GM23338 (cell line): ENCODE measurements at places on chromosomes 11 and 22.
A peak's percentile ranks its signal among the peaks of the same experiment; 100 is the strongest.

- DNase-seq, result peak; percentile 82
Observed at GRCh38 chr11:70176940-70177689, 26.0 kb upstream of the FADD start.

- no peak for DNase-seq
Observed at GRCh38 chr11:12195768-12196167, 85.4 kb downstream of the MICAL2 start.

DNA sequence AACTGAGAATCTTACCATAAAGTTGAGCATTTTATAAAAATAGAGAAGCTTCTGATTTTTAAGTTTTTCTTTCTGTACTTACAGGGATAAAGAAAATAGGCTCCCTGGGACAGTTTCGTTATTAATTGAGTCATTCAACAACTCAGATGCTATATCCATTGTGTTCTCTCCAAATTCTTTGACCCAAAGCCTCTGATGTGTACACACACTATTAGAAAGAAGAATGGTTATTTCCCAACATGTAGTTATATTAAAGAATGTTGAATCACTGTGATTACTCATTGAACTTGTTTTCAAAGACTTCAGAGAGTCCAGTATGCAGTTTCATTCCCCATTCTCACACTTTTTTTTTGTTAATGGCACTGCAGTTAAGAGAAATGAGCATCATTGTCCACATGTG lies 734.3 kb upstream of the ARHGAP42 start:
- no peak for DNase-seq

GRCh38 chr22:41576877-41577276 lies 12.8 kb downstream of the PMM1 start:
- peak; percentile 95 for DNase-seq

GRCh38 chr22:31451709-31452571 lies 37.7 kb downstream of the EIF4ENIF1 start:
- DNase-seq, result peak; percentile 67

GRCh38 chr11:93689240-93689639 lies 27.8 kb downstream of the CEP295 start:
- no peak for DNase-seq

DNA sequence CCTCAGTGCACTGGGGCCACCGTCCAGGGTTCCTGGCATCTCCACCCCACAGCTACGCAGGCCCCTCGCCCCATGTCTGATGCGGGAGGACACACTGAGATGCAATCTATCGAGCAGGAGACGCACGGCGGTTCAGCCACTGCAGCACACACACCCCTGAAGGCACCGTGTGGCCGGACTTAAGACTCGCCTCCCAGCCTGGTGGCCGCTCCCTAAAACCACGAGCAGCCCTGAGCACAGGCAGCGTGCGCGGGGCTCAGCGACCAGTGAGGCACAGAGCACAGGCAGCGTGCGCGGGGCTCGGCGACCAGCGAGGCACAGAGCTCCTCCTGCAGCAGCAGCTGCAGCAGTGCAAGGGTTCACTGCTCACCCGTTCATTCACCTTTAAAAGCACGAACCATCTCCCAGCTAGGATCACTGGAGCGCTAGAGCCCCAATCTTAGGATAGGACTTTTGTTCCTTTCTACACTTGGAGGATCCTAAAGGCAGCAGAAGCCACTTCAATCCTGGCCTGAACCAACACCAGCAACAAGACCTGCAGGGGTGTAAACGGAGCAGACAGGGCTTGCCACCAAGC lies 31.4 kb downstream of the TOLLIP start:
- DNase-seq, result no peak

GRCh38 chr22:42443240-42444076 lies 11.3 kb upstream of the NFAM1 start:
- no peak for DNase-seq

- DNase-seq, result no peak
Observed at GRCh38 chr11:3894128-3894731, 38.8 kb downstream of the STIM1 start.

GRCh38 chr22:37290737-37291136 lies 8.4 kb downstream of the CYTH4 start:
- DNase-seq, result no peak

DNA sequence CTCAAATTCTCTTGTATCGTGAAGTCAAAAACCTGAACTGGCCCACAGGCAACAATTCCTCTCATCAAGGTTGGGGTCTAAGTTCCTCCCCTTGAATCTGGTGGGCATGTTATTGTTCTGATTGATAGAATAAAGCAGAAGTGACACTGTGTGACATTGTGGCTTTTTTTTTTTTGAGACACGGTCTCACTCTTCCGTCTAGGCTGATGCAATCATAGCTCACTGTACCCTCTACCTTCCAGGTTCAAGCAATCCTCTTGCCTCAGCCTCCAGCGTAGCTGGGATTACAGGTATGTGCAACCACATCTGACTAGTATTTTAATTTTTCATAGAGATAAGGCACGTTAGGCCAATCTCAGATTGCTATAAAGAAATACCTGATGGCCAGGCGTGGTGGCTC lies 8.9 kb upstream of the PELI3 start:
- no peak for DNase-seq

DNA sequence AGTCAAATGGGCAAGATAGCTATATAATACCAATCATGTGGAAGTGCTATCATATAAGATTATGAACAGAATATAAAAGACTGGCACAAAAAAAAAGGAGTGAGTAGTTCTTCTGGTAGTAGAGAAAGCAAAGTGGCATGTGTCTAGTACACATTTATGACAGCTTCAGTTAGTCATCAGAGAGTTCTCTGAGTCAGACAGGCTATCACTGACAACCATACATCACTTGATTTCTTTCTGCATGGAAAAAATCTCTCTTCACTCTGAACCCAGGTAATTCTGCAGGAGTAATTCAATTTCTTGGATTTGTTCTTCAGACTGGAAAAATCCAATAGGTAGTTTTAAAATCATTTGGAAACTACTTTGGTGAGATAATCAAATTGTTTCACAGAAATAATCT lies 286.8 kb upstream of the ANO3 start:
- DNase-seq, result no peak

GRCh38 chr11:107666911-107667613 lies 44.8 kb downstream of the SLN start:
- DNase-seq, result peak; percentile 59

GRCh38 chr11:94018721-94019120 lies 2.4 kb upstream of the HEPHL1 start:
- no peak for DNase-seq

DNA sequence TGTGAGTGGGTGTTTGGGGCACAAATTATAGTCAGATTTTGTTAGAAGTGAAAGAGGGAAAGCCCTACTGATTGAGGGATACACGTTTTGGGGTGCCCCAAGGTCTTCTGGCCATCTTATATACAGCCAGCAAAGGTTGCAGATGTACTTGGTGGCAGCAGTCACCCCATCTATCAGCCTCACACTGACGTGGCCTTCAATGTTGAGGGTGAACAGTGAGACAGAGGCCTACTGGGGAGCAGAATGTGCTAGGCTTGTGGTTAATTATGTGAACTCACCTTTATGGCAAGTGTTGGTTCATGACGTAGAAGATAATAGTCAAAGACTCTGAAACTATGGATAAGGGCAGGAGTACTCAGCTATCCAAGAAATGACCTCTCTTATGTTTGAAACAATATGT lies 121.2 kb downstream of the TRIM44 start:
- DNase-seq, result no peak

DNA sequence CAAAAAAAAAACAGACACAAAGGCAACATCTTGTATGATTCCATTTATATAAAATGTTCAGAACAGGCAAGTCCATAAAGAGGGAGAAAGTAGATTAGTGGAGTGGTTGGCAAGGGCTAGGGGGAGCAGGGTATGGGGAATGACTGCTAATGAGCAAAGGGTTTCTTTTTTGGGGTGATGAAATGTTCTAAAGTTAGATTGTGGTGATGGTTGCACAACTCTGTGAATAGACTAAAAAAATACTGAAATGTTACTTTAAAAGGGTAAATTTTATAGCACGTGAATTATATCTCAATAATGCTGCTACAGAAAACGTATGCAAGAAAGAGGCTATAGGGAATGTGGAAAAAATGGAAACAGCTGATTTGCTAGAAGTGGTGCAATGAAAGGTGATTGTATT lies 155.1 kb downstream of the TENM4 start:
- no peak for DNase-seq

DNA sequence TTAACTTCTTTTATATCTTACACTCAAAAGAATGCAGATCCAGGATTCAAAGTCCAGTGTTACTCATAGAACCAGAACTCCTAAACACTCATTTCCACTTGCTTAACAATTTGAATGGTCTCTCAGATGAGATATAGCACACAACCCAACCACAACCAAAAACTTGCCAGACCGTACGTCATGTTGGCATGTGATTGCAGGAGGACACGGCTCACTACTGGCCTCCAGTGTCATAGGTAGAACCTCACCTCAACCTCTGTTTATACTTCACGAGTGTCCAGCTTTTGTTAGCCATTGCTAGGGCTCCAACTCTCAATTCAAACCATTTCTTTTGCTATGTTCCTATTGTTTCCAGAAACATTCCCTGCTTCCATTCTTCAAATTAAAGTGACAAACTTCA lies 58.5 kb upstream of the PDGFD start:
- DNase-seq, result no peak

DNA sequence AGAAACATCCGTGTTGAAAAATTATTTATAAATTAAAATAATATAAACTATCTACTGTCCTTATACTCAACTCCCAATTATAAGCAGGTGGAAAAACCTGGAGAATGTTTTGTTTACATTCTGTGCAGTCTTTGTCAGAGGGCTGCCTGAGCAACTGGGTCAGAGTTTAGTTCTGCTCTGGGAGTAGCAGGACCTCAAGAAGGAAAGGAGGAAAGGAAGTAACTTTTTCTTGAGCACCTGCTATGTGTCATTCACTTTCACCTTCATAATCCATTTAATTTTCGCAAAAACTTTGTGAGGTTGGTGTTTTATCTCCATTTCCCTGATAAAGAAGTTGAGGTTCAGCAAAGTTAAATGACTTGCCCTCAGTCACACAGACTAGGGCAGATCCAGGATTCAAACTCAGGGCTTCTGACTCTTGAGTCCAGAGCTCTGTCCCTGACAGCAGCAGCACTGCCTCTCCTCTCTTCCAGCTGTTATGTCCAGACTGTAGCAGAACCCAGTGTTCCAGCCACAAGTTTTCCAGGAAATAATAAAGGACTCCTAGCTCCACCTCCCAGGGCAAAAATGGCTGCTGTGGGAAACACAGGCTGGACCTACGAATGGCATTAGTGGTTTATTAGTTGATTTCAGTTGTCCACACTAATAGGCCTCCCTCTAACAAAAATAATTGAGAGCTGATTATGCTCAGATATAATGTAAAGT lies 6.4 kb downstream of the CD3E start:
- DNase-seq, result no peak

GRCh38 chr11:82792822-82793569 lies 59.3 kb upstream of the FAM181B start:
- no peak for DNase-seq

DNA sequence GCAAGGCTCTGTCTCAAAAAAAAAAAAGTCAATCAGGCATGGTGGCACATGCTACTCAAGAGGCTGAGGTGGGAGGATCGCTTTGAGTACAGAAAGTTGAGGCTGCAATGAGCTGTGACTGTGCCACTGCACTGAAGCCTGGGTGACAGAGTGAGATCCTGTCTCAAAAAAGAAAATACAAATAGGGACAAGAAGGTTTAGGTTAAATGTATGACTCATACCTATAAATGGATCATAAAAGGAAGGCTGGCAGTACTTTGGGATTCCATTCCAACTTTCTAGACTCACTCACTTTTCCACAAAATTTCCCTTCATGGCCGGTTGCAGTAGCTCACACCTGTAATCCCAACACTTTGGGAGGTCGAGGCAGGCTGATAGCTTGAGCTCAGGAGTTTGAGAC lies 25.6 kb upstream of the OSBP start:
- DNase-seq, result no peak

DNA sequence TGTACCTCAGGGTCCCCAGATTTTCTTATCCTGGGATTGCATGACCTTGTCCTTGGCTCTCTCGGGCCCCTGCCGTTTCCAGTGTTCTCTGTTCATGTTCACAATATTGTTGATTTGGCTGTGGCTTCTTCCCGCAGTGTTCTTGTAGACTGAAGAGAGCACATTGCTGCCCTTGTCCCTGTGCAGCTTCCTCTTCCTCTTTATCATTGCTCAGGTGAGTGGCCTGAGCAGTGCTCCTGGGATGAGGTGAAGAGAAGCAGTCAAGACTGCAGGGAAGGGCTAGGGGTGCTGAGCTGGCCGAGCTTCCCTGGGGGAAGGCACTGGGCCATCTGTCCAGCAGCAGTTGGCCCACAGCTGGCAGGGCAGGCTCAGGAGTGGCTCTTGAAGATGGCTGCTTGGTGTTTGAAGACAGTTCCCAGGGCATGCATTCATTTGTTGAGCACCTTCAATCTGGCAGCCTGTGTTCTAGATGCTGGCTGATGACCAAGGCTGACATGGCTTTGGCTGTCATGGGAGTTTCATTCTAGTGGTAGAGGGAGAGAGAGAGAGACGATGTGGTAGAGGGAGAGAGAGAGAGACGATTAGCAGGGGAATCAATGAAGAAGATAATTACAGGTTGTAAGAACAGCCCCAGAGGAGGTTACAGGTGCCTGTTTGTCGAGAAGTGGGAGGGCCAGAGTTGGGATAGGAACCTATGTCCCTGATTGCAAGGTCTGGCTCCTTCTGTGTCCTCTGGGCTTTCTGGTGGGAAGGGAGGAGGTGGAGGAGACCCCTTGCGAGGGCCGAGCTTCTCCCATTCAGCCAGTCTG lies 17.4 kb downstream of the BMAL1 start:
- DNase-seq, result no peak

DNA sequence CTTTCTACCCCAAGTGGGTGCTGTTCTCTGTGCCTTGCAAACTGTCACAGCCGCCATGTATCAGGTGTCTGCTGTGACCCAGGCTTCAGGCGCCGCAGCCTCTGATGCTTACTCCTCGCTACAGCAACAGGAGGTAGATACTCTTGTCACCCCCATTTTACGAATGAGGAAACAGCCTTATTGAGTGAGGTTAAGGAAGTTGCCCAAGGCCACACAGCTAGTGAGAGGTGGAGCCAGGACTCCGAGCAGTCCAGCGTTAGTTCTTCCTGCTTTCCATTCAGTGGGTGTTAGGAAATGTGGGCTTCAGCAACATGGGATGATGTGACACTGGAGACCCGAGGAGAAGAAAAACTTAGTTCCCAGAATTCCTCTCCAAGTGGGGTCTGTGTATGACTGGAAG lies 14.3 kb downstream of the RNF215 start:
- DNase-seq, result no peak

DNA sequence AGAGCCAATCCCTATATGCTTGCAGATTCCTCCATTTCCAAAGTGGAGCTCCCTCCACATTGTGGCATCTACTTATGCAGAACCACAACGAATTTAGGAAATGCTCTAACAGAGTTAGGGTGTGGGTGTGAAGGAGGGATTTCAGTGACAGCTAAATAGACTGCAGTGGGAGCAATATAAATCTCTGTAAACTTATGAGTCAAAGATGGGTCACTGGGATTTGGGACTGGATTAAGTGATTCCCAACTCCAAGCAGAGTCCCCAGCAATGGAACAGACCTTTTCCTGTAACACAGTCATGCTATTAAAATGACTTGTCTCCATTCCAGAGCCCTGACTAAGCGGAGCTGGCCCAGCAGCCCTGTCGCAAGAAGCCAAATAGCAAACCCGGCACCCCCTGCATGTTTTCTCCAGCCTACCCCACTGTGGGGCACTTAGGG lies 36.6 kb downstream of the RPL27A start:
- no peak for DNase-seq
